ENCODE measurements at places on chromosomes 2 and 18.

- no peak for DNase-seq
Observed at GRCh38 chr18:56919190-56919589, 227.7 kb upstream of the BOD1L2 start.

DNA sequence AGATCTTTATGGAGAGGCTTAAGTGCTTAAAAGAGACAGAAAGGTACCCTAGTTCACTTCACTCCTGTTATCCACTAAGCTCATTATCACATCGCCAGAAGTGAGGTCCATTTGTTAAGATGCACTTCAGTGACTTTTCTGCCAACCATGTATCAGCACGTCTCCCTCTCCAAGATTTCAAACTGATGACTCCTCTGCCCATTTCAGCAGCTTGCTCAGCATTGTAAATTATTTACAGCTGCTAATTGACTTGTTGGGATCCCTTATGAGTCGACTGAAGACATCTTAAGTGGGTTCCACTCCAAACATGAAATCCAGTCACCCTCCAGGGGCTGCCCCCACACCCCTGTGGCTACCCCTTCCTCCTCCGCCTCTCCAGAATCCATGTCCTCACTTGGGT lies 37.3 kb downstream of the DIPK1C start:
- no peak for DNase-seq

- no peak for DNase-seq
Observed at GRCh38 chr2:232761301-232761907, 15.0 kb downstream of the KCNJ13 start.

DNA sequence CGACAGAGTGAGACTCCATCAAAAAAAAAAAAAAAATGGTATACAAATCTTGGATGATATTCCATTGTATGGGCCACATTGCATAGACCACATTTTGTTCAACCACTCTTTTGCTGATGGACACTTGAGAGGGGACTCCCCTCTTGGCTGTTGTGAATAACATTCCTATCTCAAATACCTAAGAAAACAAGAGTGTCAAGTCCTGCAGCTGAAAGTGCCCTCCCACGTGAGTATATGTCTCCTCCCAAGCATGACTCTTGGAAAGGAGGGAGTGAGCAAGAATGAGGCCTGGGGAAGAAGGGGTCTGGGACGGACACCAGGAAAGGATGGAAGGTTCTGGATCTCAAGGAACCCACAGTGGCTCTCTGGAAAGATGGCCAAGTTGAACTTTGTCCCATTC lies 36.0 kb upstream of the NPAS2 start:
- DNase-seq: no peak

- DNase-seq: no peak
Observed at GRCh38 chr18:65968239-65969004, 217.6 kb downstream of the CDH7 start.

DNA sequence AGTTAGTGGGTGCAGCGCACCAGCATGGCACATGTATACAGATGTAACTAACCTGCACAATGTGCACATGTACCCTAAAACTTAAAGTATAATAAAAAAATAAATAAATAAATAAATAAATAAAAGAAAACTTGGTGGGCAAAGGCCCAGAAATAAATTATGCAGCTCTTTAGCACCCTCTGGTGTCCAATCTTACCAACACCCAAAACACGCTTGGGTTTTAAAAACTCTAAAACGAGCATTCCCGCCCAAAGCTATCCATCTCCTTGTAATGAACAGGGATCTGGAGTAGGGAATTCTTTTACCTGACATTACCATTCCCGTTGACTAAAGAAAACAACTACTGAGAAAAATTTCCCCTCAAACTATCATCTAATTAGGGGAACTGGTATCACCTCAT lies 2005.9 kb upstream of the CELF4 start:
- peak; percentile 25 for DNase-seq

- no peak for DNase-seq
Observed at GRCh38 chr2:230410861-230411569, 5.0 kb upstream of the SP100 start.

GRCh38 chr2:178331474-178332432 lies 119.2 kb downstream of the PRKRA start:
- no peak for DNase-seq

DNA sequence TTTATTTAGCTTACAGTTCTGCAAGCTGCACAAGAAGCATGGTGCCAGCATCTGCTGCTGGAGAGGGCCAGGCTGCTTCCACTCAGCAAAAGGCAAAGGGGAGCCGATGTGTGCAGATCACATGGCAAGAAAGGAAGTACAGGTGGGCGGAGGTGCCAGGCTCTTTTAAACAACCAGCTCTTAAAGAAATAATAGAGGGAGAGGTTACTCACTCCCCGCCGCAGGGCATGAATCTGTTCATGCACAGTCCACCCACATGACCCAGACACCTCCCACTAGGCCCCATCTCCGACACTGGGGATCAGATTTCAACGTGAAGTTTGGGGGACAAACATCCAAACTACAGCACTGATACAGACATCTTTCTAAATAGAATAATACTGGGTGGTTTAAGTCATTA lies 105.8 kb downstream of the MTCL1 start:
- DNase-seq: no peak

- no peak for DNase-seq
Observed at GRCh38 chr2:225037415-225038230, 4.6 kb downstream of the DOCK10 start.

Data from iPS DF 6.9 (cell line).